ENCODE measurements at places on chromosomes 7 and 10.

GRCh38 chr7:43291789-43292188, 179.3 kb downstream of the HECW1 start:
- no peak for DNase-seq

GRCh38 chr7:115491744-115492380, 538.7 kb downstream of the TFEC start:
- no peak for DNase-seq

DNA sequence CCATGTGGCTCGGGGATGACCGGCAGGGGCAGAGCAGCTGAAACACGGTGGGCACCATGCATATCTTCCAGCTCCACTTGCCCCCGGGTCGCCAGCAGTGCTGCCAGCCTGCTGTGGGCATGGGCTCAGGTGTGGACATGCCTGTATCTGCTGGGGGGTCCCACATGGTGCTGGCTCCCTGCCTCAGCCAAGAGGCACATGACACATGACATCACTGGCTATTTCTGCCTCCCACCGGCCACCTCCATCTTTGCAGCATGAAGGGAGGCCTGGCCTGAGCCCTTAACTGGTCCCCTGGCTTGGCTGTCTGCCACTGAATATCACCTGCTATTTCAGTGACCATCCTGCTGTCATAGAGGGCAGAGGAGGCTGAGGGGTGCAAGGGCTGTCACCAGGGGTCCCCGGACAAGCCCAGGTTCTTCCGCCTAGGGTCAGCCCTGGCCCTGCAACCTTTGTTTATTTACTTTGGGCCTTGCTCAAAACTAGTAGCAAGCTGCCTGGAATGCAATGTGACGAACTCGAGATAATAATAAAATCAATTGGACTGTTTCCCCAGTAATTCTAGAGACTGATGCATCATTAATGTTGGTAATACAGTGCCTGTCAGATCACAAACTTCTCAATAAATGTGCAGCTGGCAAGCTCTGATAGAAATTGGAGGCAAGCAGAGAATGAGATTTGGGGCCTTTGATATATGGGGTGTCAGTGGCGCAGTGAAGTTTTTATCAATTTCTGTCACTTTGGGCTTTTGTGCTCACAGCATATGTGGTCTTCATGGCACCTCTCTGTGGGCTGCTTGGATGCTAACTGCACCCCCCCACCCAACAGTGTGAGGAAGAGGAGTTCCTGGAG, 28.5 kb downstream of the ZMIZ1 start:
- no peak for DNase-seq

DNA sequence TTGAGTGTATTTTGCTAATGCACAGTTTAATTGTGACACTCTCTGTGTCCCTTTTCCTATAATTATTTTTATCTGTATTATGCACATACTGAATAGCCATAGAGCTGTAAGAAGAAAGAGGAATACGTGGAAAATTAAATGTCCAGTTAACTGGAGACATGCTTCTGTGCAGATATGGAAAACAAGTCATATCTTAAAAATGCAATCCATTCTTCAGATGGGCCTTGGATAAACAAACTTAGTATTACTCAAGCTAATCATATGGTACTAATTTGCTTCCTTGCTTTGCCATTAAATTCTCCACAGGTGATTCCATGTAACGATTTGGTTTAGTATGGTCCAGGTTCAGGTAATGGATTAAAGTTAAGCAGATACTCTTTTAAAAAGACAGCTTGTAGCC, 201.2 kb upstream of the CELF2 start:
- DNase-seq, result no peak

DNA sequence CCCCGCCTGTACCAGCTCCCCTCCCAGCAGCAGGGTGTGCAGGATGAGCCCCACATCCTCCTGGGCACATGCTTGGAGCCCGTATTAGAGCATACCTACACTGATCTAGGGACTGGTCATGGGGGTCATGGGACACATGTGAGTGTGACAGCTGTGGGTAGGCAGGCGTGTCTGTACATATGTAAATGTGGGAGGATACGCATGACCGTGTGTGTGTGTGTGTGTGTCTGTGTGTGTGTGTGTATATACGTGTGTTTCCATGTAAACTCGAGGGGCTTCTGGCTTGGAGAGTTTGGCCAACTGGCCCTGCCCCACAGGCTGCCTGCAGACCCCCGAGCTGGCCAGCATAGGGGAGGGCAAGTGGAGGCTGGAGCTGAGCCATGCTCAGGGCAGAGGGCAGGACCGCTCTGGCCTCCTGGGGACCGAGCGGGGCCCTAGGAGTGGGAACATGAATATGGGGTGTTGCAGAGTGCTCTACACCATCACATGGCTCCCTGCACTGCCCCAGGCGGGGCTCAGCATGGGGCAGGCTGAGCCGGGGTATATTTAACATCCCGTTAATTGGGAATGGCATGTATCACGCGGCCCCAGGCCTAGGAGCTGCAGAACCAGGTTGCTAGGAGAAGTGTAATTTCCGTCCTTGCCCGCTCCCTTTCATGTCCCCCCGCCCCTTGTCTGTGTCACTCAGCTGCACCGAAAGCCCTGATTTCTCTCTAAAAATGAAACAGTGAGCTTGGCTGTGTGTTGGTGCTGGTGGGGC, 152.7 kb upstream of the PCBD1 start:
- no peak for DNase-seq

GRCh38 chr7:30994206-30995100, 30.7 kb downstream of the GHRHR start:
- DNase-seq, result no peak

GRCh38 chr7:149370790-149371189, 90.1 kb downstream of the ZNF777 start:
- DNase-seq, result no peak

DNA sequence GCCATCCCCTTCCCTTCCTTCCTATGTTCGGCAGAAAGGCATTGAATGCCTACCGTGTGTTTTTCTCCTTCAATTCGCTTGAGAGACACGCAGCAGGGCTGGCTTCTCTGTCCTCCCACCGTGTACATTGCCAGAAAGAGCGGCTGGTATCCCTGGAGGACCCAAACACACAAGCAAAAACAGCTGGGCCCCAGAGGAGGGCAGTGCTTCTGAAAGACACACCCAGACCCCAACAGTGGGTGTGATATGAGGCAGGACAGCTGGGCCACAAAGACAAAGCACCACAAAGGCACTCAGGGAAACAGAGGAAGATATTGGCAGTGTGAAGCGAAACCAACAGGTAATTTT, 133.1 kb upstream of the SH2B2 start:
- no peak for DNase-seq

GRCh38 chr10:128929131-128929530, 537.9 kb upstream of the MGMT start:
- no peak for DNase-seq

- DNase-seq, result no peak
These were observed 90.9 kb downstream of the AOAH start for GRCh38 chr7:36633377-36633776.

GRCh38 chr10:20299034-20299736, 483.0 kb downstream of the PLXDC2 start:
- DNase-seq, result no peak

GRCh38 chr7:38524786-38525185, 106.4 kb downstream of the AMPH start:
- no peak for DNase-seq

- DNase-seq, result no peak
These were observed 4.0 kb upstream of the SH2B2 start for GRCh38 chr7:102282465-102283362.

DNA sequence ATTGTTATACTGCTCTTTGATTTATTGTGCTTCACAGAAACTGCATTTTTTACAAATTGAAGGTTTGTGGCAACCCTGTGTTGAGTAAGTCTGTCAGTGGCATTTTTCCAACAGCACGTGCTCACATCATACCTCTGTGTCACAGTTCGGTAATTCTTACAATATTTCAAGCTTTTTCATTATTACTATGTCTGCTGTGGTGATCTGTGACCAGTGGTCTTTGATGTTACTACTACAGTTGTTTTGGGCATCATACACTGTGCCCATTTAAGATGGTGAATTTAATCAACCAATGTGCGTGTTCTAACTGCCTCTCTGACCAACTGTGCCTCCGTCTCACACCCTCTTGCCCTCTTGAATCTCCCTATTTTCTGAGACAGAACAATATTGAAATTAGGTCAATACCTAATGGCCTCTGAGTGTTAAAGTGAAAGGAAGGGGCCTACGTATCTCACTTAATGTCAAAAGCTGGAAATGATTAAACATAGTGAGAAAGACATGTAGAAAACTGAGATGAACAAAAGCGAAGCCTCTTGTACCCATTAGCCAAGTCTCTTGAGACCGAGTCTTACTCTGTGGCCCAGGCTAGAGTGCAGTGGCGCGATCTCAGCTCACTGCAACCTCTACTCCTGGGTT, 20.2 kb upstream of the ASL start:
- DNase-seq, result no peak

DNA sequence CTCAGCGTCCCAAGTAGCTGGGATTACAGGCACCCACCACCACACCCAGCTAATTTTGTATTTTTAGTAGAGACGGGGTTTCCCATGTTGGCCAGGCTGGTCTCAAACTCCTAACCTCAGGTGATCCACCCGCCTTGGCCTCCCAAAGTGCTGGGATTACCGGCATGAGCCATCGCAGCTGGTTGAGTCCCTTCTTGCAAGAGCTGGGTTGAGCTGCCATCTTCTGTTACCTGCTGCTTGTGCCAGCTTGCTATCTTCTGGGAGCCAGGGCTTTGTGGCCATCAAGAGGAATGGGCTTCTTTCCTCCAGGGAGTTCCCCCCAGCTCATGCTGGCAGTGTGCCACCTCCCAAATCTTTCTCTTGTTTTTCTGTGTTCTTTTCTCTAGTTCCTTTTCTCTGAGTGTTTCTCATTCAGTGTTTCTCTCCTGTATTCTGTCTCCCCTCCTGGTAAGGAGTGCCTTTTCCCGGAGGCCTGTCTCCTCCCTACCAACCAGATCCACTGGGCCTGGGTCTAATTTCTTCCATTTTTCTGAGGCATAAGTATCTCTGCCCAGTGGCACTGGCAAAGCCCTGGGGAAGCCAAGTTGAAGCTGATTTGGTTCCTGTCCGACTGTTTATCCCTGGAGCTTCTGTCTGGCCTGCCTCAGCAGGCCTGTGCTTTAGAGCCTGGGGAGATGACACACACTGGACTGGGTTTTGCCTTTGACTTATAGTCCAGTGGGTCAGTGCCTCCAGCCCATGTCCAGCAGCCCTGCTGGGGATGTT, 3.7 kb downstream of the DBNL start:
- no peak for DNase-seq

DNA sequence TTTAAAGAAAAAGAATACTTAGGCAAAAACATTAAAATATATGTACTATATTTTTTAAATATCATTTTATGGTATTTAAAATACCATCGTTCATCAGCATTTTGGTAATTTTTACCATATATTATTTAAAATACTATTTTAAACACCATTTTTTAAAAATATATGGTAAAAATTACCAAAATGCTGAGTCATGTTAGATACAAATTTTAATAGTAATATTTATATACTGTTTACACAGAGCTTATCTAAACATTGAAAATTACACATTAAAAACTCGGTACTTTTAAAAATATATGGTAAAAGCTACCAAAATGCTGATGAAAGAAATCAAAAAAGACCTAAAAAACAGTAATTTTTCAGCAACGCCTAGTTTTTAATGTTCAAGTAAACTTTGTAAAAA, 105.6 kb downstream of the TPK1 start:
- DNase-seq, result no peak

DNA sequence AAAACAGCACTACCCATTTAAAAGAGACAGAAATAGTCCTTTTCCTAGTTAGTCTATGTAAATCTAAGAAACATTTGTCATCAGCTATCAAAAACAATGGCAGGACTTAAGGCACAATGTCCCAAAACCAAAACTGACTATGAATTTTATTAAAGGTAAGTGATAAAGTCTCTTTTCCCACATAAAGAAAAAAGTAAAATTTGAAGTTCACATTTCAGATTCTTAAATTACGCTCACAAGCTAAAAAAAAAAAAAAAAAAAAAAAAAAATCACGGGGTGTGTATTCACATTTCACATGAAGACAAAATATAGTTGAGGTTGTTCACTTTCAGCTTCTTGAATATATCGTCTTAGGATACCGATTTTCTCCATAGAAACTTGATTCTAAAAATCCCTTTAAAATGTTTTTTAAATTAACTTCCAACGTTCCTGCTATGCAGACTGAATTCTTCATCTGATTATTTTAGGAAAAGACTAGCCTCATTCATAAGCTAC, 1.6 kb downstream of the P4HA1 start:
- no peak for DNase-seq

DNA sequence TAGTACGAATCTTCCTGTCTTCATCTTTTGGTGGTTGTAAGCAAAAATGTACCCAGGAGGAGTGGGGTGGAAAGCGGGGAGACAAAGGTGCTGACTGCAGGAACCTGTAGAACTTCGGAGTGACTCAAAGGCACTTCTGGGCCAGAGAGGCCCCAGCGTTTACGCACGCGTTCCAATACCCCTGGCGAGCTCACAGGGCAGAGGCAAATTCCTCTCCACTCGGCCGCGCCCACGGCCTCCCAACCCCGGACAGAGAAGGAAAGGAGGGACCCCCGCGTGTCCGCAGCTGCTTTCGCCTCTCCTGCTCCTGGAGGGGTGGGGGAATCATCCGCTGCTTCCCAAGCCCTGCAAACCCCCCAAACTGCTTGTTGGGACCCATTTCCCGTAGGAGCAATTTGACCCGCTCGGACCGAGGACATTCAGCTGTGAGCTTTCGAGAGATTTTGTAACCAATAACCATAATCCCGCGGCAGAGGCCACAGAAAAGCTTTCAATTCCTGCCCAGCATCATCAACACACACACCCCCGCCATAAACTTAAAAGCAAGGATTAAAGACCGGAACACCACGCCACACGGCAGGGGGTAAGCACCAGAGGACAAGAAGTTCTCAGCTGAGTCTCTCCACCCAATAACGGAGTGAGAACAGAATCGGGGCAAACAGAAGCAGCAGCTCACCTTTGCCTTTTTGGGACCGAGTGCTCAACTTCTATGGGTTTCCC, 2.3 kb downstream of the IGF2BP3 start:
- DNase-seq, result peak; percentile 23

DNA sequence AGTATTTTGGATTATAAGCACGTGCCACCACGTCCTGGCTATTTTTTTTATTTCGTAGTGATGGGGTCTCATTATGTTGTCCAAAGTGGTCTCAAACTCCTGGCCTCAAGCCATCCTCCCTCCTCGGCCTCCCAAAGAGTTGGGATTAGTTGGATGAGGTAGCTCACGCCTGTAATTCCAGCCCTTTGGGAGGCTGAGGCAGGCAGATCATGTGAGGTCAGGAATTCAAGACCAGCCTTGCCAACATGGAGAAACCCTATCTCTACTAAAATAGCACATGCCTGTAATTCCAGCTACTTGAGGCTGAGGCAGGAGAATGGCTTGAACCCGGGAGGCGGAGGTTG, 21.8 kb upstream of the YWHAG start:
- no peak for DNase-seq

GRCh38 chr10:122519873-122520272, 40.7 kb upstream of the DMBT1 start:
- no peak for DNase-seq

DNA sequence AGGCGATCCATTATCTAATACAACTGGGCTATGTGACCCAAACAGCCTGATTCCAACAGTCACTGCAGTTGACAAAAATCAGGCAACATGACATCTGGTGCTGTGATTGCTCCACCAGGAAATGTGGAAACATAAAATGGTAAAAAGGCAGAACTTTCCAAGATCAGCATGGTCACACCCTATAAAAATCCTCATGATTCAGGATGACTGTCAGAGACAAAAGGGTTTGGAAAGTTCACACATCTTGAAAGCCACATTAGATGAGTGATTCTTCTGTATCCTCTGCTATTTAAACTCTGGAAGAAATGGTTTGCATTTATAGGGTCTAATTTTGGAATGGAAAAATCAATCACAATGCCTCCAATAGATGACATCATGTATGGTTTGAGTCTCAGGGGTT, 662.6 kb upstream of the IGFBP3 start:
- no peak for DNase-seq

GRCh38 chr10:68597407-68597806, 37.3 kb downstream of the TET1 start:
- DNase-seq, result no peak
